A549 treated with dexamethasone at 1 μM for 4 hours (cell line): ENCODE measurements at places on chromosomes 3 and 15. TPM values are rescaled to one million over a fixed set of nuclear protein-coding genes. Genes with fewer than 3 reads are reported as not detected.

Gene CDCP1
- total RNA-seq, result 7.7 to 9.9 TPM (median 9.1 TPM) in 5 replicates

Gene CILP
- total RNA-seq, result 0.60 to 0.79 TPM (median 0.71 TPM) in 5 replicates

Gene CCR4
- total RNA-seq, result 0.04 to 0.05 TPM (median 0.05 TPM) in 4 of 5 replicates, not detected in the other

Gene TCF12
- total RNA-seq, result 27.9 to 57.3 TPM (median 50.4 TPM) in 5 replicates

Gene IP6K2
- total RNA-seq, result 45.8 to 56.2 TPM (median 52.9 TPM) in 5 replicates

Gene CATSPER2
- 0.17 to 1.8 TPM (median 0.86 TPM) in 5 replicates for total RNA-seq

Gene GABRR3
- not detected in 5 replicates for total RNA-seq

Gene CCDC39
- not detected in 5 replicates for total RNA-seq

Gene CTXN2
- total RNA-seq, result 0.02 to 0.05 TPM (median 0.03 TPM) in 3 of 5 replicates, not detected in the others

Gene ALDH1A2
- 0.15 to 0.36 TPM (median 0.15 TPM) in 5 replicates for total RNA-seq

Gene GP5
- 0.02 to 0.04 TPM in 2 of 5 replicates, not detected in the others for total RNA-seq

Gene DUOXA1
- total RNA-seq, result 0.03 to 0.27 TPM (median 0.08 TPM) in 5 replicates
